ENCODE measurements at places on chromosomes 3 and 15. TPM values are rescaled to one million over a fixed set of nuclear protein-coding genes. Genes with fewer than 3 reads are reported as not detected.

REC114 gene
- total RNA-seq, result not detected

NR2E3 gene
- 0.60 TPM for total RNA-seq

PRKCD gene
- 25.8 TPM for total RNA-seq

UROC1 gene
- total RNA-seq, result not detected

MUC20 gene
- 8.9 TPM for total RNA-seq

ASB7 gene
- total RNA-seq, result 9.3 TPM

RGMA gene
- 6.2 TPM for total RNA-seq

DPPA2 gene
- not detected for total RNA-seq

CSNK1G1 gene
- 31.6 TPM for total RNA-seq

DLEC1 gene
- total RNA-seq, result 1.1 TPM

EXD1 gene
- total RNA-seq, result not detected
